ENCODE measurements at places on chromosomes 12 and 14.

- no peak for DNase-seq
Observed at GRCh38 chr12:55250944-55251343, 6.5 kb downstream of the OR6C74 start.

GRCh38 chr14:90319173-90319572 lies 12.6 kb downstream of the NRDE2 start:
- DNase-seq, result no peak

DNA sequence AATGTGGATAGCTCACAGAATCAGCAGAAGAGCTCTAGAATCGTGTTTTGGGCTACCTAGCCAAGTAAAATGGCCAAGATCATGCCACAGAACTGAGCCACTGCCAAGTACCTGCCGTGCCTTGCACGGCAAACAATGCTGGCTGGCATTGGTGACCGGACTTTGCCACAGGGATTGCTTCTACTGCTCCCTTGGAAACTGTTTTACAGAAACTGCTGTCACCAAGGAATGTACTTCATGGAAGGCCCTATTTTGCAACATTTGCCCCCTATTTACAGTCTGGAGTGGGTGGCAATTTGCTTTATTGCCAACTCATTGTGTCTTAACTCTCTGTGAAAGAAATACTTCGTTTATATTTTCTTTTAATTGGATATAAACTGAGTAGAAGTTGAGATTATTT lies 49.0 kb downstream of the BORCS5 start:
- DNase-seq, result no peak

DNA sequence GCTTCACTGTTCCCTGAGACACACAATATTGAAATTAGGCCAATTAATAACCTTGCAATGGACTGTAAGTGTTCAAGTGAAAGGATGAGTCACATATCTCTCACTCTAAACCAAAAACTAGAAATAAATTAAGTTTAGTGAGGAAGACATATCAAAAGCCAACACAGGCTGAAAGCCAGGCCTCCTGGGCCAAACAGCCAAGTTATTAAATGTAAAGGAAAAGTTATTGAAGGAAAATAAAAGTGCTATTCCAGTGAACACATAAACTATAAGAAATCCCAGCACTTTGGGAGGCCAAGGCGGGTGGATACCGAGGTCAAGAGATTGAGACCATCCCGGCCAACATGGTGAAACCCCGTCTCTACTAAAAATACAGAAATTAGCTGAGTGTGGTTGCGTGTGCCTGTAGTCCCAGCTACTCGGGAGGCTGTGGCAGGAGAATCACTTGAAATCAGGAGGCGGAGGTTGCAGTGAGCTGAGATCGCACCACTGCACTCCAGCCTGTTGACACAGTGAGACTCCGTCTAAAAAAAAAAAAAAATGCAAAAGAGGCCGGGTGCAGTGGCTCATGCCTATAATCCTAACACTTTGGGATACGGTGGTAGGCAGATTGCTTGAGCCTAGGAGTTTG lies 10.4 kb upstream of the HEATR5A start:
- no peak for DNase-seq

GRCh38 chr12:484096-484495 lies 24.4 kb downstream of the B4GALNT3 start:
- no peak for DNase-seq

GRCh38 chr12:67881565-67881964 lies 107.7 kb upstream of the IFNG-AS1 start:
- no peak for DNase-seq

- DNase-seq, result no peak
Observed at GRCh38 chr12:11958221-11959091, 112.3 kb upstream of the BCL2L14 start.
